ENCODE measurements at places on chromosomes 3 and 15. TPM values are rescaled to one million over a fixed set of nuclear protein-coding genes. Genes with fewer than 3 reads are reported as not detected.

DNA sequence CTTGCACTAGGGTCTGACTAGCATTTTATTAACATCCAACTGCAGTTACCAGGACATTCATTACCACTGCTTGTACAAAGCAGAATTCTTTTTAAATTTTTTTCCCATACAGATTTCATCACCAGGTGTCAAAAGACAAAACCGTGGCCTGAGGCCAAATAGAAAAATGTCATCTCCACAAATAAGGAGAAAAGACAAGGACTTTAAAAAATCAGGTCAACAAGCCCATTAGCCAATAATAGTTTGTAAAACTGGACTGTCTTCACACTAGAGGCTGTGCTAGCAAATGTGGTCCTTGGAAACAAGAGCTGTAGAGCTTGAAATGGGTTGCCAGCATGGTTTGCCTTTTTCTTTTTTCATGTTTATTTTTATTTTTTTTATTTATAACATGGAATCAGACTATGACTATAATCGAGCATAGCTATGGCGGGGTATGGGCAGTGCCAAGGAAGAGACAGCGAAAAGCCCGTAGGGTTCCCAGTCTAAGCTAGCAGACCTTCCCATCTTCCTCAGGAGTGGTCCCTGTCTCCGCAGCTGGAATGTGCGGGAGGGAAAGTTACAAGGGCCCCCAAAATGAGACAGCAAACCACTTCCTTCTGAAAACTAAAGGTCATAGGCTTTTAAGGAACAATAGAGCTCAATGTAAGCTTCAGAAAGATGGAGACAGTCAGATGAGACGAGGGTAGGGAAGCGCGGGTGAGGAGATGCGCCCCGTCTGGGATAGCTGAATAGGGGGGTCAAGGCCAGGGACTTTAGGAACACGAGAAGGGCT lies 1.5 kb downstream of the PTPN9 start:
- DNase-seq, result no peak

GRCh38 chr15:70505411-70505919 lies 257.9 kb downstream of the UACA start:
- DNase-seq, result no peak

The ZNF502 gene
- 2.5 TPM for total RNA-seq

DNA sequence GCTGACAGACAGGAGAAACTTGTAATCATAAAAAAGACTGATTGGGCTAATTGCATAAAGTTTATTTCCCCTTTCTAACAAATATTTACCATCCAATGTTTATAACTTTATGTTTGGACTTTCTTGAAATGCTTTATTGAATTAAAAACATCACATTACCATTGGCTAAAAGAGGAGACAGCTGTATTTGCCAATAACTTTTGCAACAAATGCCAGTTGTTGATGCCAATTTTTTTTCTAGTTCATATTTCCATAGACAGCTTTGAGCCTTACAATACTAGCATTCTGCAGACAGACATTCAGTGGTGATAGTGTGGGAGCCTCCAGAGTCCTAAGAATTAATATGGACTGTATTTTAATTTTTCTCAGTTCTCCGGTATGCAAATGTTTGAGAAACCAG lies 198.4 kb downstream of the ADAMTS17 start:
- DNase-seq, result no peak

DNA sequence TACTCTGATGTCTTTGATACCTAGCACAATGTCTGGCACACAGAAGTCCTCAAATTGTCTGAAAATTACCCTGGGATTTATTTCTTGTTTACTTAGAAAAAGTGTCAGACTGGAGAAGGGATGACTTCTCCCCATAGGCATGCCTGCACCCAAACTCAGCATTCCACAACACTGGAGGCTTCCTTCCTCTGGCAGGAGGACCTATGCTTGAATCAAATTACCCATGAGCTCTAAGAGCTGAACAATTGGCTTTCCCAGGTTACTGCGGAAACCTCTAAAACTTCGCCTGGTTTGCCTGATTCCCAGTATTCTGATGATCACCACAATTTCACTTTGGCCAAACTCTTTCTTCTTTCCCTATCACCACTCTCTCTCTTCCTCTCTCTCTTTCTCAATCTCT lies 217.4 kb downstream of the DIPK2A start:
- no peak for DNase-seq

The C15orf62 gene
- total RNA-seq, result 0.35 TPM

DNA sequence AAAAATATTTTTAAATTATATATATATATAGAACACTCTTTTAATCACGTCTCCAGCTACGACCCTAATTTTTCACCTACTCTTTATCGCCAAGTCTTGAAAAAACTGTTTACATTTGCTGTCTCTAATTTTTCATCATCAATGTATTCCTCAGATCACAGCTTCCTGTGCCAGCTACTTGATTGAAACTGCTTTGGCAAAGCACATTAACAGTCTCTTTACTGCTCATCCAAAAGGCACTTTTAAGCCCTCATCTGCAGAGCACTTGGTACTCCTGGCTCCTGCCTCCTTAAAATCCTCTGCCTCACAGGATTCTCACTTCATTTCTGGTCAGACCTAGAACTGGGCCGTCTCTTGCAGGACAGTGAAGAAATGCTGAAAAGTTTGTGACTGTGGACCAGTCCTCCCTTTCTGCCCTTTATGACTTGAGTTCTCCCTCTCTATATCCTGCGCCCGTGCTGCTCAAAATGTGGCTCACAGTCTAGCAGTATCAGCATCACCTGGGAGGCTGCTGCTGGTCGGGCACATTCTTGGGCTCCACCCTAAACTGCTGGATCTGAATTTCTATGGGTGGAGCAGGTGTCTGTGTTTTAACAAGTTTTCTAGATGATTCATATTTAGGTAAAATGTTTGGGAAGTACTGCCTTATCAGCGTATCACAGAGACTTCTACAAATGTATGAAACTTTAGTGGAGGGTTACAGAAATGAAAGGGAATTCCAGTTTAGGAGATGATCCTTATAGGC lies 196.8 kb downstream of the ADAMTSL3 start:
- no peak for DNase-seq

DNA sequence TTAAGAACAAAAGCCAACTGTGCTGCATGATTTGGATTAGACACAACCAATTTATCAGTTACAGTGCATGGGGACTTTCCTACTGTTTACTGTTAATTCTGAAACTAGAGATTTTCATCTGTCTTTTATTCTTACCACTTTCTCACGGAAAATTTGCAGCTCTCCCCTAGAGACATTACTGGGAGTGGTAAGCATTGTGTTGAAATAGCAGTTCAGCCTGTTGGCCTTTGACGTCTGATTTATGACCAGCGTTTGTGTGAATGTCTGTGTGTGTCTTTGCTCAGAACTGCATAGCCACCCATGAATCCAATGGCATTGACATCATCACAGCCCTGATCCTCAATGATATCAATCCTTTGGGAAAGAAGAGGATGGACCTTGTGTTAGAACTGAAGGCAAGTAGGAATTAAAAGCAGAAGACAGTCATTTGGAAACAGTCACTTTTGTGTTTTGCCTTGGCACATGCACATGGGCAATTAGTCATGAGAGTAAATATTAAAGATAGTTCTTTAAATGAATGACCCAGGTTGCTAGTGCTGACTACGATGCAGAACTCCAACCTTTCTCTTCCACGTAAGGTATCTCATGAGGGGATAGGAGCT lies 202.2 kb upstream of the BHLHE40 start:
- DNase-seq, result peak; percentile 68

- DNase-seq, result no peak
These were observed 118.7 kb downstream of the PDE8A start for GRCh38 chr15:85100186-85100937.

DNA sequence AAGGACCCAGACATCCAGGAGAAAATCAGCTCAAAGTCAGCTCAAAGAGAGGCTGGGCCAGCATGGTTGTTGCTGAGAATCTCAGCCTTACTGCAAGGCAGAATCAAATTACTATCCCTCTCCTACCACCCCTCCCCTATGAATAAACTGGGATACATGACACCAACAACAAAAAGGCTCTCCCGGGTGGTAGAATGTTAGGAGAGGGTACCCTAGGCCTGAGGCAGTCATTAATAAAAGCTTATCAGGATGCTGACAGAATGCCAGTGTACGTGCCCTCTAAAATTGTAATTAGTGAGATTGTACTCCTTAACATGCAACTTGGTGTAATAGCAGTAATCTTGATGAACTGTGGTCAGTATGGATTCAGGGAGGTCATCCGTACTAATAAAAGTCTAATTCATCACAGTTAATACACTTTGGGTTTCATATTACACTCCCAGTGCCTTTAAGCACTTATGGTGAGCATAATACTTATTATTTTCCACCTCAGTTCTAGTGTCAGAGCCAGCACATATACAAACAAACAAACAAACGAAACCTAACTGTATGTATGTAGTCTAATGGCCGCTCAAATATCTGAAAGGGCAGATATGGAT lies 76.5 kb downstream of the B3GALNT1 start:
- DNase-seq, result no peak

- DNase-seq, result no peak
These were observed 85.5 kb downstream of the LARS2 start for GRCh38 chr3:45473841-45474240.

GRCh38 chr3:34053626-34054025 lies 255.2 kb downstream of the PDCD6IP start:
- DNase-seq, result no peak

The SLC12A8 gene
- total RNA-seq, result 19.3 TPM

GRCh38 chr3:134341389-134341788 lies 32.9 kb downstream of the AMOTL2 start:
- no peak for DNase-seq

The LTK gene
- 5.5 TPM for total RNA-seq

The MUC20 gene
- 147 TPM for total RNA-seq

DNA sequence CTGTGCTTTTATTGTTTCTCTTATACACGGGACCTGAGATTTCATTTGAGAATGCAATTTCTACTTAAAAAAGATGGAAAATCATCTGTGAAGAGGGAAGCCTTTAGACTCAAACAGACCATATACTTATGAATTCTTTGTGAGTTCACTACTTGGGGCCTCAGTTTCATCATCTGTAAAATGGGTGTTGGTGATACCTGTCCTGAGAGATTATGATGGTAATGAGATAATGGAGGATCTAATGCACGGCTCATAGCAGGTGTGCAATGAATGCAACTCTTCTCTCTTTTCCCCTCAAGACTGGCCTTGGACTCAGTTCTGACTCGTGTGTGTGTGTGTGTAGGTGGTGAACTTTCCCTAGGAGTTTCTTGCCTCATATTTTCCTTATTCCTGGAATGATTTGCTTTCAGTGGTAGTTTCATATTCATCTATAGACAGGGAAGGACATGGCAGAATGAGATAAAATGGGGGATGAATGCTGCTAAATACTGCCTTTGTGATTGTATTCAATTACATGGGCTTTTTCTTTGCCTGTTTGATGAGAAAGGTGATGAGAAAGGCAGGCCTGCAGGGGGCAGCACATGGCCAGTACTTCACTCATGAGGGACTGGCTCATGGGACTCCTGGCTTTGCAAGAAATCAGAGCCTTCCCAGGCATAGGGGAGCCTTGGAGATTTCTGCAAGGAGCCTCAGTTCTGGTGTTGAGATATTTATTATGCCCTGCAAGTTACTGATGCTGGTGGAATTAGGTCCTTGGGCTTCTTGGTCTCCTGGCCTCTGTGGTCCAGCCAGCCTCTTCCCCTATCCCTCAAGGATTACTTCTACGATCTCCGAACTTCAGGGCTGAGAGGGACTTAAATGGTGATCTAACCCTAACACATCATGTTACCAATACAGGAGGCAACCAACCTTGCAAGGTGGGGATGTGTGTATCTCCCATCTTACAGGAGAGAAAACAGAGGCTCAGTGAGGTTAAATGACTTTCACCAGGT lies 70.7 kb downstream of the RPLP1 start:
- DNase-seq, result peak; percentile 90

- peak; percentile 51 for DNase-seq
These were observed 481 bp upstream of the CRYBG3 start for GRCh38 chr3:97821287-97821773.

The UCN2 gene
- total RNA-seq, result not detected

The BRK1 gene
- 118 TPM for total RNA-seq

DNA sequence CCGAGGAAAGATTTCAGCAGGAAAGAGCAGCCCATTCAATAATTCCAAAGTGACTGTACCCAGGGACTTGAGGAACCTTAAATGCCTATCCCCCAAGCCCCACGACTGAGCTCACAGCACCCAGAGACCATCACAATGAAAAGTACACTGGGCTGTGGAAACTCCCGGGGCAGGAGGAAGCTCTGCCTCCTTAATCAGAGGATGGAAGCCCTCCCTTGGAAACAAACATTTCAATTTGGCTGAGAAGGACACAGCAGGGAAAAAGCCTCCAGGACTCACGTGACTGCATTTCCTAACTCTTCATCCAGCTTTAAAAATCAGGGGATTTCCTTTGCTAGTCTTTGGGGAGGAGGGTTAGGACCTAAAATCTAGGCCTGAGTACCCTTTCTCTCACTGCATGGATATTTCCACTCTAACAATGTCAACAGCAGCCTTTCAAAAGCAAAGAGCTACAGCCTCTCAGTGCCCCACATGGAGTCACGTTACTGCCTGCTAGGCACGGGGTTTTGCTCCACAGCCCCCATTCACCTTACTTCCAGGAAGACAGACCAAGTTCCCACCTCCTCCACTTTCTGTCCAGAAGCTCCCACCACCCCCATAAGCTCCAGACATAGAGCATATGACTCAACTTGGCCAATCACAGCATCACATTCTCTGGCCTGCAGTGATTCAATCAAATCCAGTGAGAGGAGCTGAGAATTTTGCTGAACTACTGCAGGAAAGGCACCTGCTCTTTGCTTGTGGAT lies 68.9 kb upstream of the WNT5A start:
- DNase-seq, result no peak

GRCh38 chr3:154889227-154889634 lies 190.9 kb upstream of the MME start:
- DNase-seq, result peak; percentile 40

DNA sequence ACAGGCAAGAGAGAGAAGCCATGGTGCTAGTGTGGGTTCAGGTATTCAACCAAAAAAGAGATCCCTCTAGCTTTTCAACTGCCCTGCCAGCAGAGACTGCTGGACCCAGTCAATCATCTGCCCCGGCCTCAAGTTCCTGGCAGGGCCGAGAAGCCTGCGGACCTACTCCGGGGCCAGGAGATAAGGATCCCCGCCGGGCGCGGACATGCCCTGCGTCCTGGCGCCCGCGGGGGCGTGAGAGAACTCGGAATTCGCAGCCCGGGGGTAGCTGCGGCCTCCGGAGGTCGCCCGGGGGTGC lies 821 bp upstream of the MAGI1 start:
- peak; percentile 71 for DNase-seq

- peak; percentile 90 for DNase-seq
These were observed 30.0 kb downstream of the NBEAL2 start for GRCh38 chr3:47009225-47010110.

DNA sequence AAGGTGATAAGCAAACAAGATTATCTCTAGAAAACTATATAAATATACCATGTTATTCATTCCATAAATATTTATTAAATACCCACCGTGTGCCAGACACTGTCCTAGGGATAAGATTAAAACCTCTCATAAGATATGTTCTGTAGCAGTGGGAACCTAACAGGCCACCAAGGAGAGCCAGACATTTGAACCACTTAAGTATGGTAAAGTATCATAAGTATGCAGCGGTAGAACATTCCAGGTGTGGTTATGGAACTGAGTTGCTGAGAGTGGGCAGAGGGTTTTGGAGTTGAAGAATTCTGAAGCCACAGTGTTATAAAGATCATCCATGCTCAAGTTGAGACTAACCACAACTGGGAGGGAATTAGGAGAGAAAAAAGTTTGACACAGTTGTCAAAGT lies 14.7 kb downstream of the FILIP1L start:
- DNase-seq, result no peak

- DNase-seq, result no peak
These were observed 412.4 kb downstream of the RAP2B start for GRCh38 chr3:153574445-153574844.

The CFAP100 gene
- not detected for total RNA-seq

- DNase-seq, result no peak
These were observed 32.8 kb upstream of the FAM107A start for GRCh38 chr3:58609990-58610389.

The ARHGEF26 gene
- 6.8 TPM for total RNA-seq

The TRPC1 gene
- 11.4 TPM for total RNA-seq

The GOLGA6L7 gene
- total RNA-seq, result not detected
